T-cell (primary cell): ENCODE measurements at places on chromosomes 13 and 19.

GRCh38 chr13:25365720-25366235 lies 6.0 kb upstream of the ATP8A2 start:
- no peak for DNase-seq

DNA sequence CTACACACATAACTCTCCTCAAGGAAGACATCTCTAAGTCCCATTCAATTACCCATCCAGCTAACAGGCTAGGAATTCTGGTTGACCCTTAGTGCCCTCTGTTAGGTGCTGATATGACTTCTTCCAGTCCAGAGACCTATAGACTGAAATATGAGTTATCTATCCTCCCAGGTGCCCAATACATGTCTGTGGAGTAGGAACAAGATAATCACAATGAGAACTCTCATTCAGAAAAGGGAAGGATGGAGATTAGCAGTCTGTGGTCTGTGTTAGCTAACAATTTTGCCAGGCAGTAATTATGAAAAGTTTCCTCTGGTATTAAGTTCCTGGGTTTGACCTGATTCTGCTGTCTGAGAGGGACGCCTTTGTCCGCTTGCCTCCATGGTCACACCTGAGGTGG lies 44.2 kb upstream of the SLAIN1 start:
- no peak for DNase-seq

DNA sequence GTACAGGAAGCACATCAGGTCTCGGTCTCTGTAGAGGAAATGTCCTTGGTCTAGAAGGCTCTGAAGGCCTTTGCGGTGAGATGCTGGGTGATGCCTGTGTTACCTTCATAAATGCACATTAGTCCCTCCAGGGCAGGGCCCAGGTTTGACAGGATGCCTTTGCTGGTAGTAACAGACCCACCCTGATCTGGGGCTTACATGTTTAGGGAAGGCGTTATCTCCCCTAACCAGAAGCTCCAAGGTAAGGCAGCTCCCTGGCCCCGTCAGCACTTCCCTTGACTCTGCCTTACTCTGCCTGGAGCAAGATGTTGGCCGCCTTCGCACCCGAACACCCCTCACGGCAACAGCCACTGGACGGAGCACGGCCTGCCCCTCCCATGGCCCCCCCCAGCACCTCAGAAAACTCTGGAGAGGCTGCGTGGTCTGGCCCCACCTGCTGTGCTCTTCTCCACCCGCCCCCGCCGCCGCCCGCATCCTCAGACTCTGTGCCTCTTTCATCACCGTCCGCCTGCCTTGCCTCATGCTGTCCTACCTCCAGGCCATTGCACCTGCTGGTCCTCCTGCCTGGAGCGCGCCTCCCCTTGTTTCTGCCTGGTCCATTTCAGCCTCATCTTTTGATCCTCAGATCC lies 9.1 kb downstream of the AP2A1 start:
- DNase-seq, result no peak

GRCh38 chr13:63516124-63516523 lies 2100.5 kb upstream of the PCDH20 start:
- no peak for DNase-seq

GRCh38 chr19:49718991-49719390 lies 28.1 kb downstream of the CPT1C start:
- DNase-seq, result no peak

DNA sequence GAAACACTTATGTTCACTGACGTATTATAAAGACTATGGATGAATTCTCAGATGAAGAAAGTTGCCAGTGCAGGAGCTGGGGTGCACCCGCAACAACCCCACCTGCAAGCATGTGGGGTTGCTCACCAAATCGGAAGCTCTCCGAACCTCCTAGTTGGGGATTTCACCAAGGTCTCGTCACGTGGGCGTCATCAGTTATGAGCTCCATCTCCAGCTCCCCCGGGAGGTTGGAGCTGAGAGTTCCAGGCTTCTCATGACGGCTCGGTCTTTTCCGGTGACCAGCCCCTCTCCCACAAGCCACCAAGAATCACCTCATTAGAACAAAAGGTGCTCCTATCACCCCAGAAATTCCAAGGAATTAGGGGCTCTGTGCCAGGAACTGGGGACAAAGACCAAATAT lies 46.1 kb upstream of the TUBGCP3 start:
- DNase-seq, result no peak

DNA sequence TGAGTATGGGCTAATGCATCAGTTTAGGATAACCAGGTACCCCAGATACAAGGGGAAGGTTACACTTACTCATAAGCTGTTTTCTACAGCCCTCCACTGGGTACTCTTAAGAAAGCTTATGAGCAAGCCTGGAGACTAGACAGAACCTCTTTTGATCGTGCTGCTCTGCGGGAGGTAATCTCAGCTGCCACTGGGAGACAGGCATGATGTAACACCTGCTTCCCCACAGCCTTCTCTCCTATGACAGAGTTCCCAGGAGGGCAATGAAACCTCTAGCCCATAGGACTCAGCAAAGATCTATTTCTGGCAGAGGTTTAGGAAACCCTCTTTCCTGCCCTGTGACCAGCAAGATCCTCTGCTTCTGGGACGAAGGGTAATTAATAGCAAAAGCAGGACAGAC lies 65.6 kb downstream of the WASF3 start:
- DNase-seq, result no peak

GRCh38 chr19:12156223-12157058 lies at the start of gene ZNF625:
ZNF625 (minus strand) TSS chr19:12156734; CDS start chr19:12156558, 176 bp downstream.
- peak; percentile 4 for DNase-seq

DNA sequence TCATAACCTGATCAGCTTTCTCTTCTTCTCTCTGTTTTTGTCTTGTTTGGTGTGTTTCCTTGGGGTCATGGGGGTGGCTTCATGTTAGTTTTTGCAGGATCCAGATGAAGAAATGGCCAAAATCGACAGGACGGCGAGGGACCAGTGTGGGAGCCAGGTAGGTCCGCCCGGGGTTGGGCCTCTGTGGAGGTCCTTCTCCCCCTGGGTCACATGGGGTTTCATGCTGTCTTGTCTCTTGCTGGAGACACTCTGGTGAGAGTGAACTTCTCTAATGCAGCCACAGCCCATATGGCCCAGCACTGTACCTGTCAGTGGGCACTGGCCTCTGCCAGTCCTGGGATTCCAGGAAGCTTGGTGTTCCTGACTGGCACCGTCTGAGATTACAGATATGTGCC lies 1.1 kb downstream of the CCNE1 start:
- no peak for DNase-seq

DNA sequence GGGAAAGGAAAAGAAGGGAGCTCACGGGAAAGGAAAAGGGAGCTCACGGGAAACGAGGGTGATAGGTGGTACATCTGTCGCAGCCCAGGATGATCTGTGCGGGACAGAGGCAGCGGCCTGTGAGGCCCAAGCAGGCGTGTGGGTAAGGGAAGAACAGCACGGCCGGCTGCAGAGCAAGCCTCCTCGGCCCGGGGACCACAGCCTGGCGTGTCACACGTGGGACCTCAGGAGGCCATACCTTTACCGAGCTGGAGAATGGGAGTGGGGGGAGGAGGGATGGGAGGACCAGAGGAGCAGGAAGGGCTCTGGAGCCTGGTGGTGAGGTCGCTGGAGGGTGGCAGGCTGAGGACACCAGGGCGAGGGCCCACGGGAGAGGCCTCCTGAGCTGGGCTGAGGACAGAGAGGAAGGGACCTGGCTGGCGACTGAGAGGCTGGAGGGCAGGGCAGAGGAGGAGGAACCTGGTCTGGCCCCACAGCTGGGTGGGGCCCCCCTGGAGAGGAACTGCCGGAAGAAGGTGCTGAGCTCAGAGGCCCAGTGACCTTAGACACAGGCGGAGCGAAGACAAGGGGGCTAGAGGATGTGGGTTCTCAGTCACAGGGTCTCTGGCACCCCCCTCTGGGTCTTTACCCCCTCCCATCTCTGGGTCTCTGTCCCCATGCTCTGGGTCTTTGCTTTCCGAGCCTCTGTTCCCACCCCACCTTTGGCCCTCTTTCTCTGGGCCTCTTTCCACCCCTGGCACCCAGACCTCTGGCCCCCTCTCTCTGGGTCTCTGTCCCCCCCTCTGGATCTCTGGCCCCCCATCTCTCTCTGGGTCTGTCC lies 2.9 kb upstream of the FTL start:
- DNase-seq, result no peak

- DNase-seq, result no peak
Observed at GRCh38 chr19:10166046-10166445, 28.7 kb downstream of the DNMT1 start.

DNA sequence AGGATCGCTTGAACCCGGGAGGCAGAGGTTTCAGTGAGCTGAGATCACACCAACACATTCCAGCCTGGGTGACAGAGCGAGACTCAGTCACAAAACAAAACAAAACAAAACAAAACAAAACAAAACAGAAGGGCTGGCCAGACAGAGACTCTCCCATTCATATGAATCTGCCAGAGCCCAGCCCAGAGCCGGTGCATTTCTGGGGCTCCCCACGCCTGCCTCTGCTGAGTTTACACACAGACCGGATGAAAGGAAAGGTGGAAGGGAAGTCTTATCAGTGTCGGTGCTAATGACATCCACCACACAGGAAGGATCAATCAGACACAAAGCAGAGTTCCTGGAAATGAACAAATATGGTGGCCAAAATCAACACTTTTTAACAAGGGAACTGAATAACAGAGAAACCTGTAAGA lies 6.8 kb downstream of the TRAPPC6A start:
- no peak for DNase-seq

- peak; percentile 69 for DNase-seq
Observed at GRCh38 chr19:43470288-43470687, 4.9 kb upstream of the LYPD3 start.

DNA sequence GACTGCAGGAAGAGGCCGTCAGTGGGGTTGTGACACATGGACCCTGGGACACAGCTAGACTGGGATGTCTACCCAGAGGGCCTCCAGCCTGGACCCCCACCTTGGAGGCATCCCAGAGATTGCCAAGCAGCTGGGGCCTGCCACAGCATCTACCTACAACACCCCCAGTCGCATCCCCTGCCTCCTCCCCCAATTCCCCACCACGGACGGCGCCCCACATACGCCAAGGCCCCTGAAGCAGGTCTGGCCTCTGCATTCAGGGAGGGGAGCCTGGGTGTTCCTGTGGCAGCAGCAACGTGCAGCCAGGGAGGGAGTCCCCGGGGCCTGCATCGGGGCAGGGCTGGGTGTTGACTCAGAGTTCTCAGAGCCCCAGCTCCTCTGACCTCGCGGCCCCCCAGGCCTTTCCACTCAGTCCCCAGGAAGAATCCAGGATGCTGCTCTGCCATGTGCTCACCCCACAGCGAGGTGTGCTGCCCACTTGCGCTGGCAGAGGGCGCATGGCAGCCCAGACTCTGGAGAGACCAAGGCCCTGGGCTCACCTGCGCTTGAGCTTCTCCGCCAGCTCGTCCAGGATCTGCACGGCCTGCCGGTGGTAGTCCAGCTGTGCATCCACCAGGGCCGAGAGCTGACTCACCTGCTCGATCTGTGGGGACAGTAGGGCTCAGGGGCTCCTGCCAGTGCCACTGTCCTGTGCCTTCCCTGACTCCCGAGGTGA lies 19.6 kb downstream of the MPND start:
- DNase-seq, result no peak

DNA sequence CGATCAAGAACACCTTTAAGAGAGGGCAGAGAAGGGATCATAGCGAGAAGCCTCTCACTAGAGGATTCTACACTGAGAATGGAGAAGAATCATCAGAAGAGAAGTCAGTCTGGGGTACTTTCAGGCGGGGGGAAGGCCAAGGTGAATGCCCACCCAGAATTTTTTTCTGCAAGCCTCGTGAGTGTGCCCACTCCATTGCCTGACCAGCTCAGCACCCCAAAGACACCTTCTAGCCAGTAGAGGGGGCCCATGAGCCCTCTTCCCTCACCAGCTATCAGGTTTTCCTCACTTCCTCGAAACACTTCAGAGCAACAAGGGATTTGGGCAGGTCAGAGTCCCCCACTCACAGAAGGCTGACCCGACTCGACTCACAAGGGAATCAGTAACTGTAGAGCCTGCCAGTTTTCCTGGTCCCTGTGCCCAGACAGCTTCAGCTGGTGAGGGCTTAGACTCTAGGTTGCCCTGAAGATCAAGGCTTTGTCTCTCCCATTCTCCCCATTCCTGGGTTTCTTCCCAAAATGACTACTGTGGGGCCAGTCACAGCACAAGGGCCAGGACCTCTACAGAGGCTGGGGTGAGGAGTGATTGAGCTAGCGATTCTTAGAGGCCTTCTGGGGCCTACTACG lies 18.4 kb downstream of the NLRP13 start:
- DNase-seq, result no peak

GRCh38 chr13:67139551-67139950 lies 90.6 kb downstream of the PCDH9 start:
- no peak for DNase-seq

DNA sequence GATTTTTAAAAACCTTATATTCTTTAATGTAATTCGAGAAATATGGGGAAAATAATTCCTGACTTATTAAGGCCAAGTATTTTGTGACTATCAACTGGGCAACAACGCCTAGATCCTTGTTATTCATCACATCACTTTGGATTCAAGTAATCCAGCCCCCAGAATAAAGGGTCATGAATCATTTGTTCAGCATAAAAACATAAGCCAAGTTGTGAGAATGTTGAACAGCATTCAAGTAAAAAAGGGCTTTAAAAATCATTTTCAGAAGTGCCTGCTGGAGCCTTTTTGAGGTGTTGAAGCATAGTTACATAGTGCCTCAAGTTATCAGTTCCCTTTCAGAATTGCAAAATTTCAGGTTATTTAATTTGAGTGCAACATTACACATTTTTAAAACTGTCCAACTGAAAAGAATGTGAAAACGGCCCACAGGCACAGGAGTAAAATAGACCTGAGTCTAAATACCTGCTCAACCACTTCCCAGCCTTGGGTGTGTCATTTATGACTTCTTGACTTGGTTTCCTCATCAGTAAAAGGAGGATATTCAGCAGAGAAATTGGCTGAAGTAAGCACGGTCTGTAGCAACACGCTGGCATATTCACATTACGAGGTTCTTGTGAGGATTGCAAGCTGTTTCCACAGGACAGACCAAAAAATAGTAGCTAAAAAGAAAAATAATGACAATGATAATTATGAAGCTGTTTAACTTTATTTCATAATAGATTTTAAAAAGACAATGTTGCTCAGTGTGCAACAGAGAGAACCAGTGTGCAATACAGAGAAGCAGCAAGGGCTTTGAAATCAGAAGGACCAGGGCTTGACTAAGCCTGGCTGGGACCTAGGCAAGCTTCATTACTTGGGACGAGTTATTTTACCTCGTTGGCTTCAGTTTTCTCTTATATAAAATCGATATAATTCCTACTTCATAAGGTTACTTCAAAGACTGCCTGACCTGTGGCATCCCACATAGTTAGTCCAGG lies 56.6 kb downstream of the MBNL2 start:
- DNase-seq, result no peak
